ENCODE measurements at places on chromosomes 12 and 14.

GRCh38 chr12:52950553-52950952 lies 1.6 kb downstream of the KRT18 start:
- no peaks in the 10 kb centered on the region for H3K4me1 ChIP-seq
- DNase-seq, result no peak
- no peak overlapping the region for H3K27ac ChIP-seq
- H3K36me3 ChIP-seq, result no peaks in the 10 kb centered on the region
- H3K4me3 ChIP-seq, result no peak overlapping the region
- no peaks in the 10 kb centered on the region for H3K27me3 ChIP-seq

DNA sequence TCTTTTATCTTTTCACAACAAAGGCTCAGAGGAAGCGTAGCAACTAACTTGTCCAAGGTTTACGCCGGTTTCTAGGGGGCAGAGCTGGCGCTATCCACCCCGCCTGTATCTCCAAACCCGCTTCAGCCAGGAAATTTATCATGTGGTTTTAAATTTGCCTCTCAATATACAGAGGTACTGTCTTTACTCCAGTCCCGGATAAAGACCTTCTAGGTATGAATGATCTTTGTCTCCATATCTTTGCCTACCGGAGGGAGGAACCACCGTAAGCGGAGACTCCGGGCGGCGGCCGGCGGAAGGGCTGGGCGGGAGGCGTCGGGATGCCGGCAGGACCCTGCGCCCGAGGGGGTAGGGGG lies 693 bp upstream of the RIMKLB start:
- H3K27me3 ChIP-seq, result no peaks in the 10 kb centered on the region
- H3K27ac ChIP-seq, result peak overlapping the region; percentile 25
- no peaks in the 10 kb centered on the region for H3K36me3 ChIP-seq
- DNase-seq, result no peak
- H3K4me3 ChIP-seq, result peak overlapping the region; percentile 85

DNA sequence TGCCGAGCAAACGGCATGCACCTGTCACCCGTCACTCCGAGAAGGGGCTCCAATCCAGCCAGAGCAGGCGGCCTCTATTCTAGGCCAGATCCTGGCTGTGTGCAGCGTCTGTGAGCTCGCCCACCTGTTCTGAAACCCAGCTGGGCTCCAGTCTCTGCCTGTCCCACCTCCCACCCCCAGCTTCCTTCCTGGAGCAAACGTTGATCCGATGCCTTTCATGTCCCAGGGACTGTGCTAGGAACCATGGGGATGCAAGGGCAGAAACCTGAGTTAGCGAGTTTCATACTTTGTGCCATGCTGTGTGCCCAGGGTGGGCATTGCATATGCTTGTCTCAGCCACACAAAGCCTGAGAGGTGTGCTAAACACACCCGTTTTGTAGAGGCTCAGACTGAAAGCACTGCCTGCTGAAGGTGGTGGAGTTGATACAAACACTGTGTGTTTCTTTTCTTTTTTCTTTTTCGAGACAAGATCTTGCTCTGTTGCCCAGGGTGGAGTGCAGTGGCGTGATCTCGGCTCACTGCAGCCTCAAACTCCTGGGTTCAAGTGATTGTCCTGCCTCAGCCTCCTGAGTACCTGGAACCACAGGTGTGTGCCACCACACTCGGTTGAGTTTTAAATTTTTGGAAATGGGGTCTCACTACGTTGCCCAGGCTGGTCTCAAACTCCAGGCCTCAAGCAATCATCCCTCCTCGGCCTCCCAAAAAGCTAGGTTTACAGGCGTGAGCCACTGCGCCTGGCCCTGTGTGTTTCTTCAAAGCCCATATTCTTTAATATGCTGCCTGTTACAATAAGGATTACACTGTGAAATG lies 84.1 kb upstream of the MED13L start:
- H3K4me3 ChIP-seq, result no peak overlapping the region
- DNase-seq, result no peak
- H3K4me1 ChIP-seq, result peaks cover 32% of the 10 kb centered on the region
- H3K36me3 ChIP-seq, result no peaks in the 10 kb centered on the region

DNA sequence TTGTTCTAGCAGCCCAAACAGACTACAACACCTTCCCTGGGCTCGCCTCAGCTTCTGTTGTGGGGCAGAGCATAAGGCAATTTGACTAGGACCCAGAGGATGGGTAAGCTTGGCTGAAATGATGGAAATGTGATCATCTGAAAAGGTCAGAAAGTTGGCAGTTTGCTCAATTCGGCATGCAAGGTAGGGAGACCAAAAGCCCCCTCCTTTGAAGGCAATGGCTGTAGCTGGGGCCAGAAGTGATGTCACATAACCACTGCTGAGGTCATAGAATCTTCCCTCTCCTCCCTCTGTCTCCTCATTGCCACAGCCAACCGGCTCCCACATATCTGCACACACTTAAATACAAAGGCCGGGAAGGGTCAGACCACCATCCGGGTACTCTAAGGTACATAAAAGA lies at the start of gene TPPP2:
TPPP2 (plus strand) TSS at position 301 of the 400 bp plus-strand sequence. CDS start 365 bp downstream, outside the sequence.
- no peaks in the 10 kb centered on the region for H3K36me3 ChIP-seq
- no peak within 1 kb of the TSS for H3K4me3 ChIP-seq
- DNase-seq, result no peak
- peaks cover 14% of the 10 kb centered on the region for H3K27me3 ChIP-seq

DNA sequence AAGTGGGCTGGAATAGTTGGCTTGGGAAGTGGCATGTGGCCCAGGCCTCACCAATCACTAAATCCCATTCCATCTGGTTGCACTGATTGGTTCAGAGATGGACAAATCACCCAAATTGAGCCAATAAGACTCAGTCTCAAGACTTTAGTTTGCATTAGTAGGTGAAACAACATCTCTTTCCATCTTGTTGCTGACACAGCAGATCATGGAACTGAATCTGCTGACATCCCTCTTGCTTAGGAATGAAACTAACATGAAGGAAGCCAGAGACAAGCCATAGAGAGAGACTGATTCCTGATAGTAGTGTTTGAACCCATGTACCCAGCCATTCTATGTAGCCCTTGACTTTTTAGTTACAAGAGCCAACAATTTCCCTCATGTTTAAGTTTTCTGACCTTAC lies 307.0 kb downstream of the GLT1D1 start:
- H3K4me3 ChIP-seq, result no peak overlapping the region
- H3K27ac ChIP-seq, result no peak overlapping the region
- H3K4me1 ChIP-seq, result no peaks in the 10 kb centered on the region
- no peak for DNase-seq
- H3K27me3 ChIP-seq, result peaks cover 3% of the 10 kb centered on the region

DNA sequence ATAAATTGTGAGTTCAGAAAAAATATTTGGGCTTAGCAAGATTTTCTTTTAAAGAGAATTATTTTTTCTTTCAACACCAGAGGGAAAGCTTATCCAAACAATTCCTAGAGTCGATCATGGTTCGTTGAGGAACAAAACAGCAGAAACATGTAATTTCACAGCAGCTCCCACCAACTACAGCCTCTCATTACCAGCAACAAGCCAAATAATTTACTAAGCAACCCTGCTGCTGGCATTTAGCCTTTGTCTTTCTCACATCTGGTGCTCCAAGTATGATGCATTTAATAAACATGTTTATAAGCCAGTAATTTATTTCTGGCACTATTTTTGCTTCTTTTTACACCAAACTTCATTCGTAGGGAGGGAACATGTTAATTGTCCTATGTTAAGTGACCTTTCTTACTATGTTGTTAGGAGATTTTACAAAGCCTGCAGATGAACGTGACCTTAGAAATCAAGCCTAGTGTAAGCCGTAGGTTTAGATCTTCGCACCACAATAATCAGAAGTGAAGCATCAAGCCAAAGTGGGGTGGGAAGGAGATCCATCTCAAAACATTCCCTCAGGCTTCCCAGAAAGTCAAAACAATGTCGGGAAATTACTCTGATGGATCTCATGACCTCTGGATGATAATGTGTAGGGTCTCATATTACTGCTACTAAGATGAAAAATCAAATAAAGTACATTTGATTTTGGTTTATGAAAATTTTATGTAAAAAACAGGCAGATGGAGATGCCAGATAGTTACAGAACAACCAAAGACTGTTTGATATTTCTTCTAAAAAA lies 128.4 kb downstream of the RPAP3 start:
- H3K36me3 ChIP-seq, result no peaks in the 10 kb centered on the region
- no peaks in the 10 kb centered on the region for H3K4me1 ChIP-seq

DNA sequence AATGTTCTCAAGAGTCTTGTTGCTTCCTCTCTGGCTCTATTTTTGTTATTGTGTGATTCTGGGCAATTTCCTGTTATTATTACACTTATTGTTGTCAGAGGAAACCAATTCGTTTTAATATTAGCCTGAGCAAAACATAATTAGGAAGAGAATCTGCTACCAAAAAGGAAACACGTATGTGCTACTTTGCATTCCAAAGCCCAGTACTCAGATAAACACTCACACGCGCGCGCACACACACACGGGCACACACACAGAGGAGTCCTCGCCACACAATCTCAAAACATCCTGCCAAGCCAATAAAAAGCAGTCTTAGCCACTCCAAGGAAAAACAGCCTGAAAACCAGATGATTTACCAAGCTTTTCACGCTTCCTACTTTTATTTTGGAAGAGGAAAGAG lies 400.7 kb downstream of the NUAK1 start:
- H3K27me3 ChIP-seq, result peaks cover 5% of the 10 kb centered on the region
- H3K27ac ChIP-seq, result no peak overlapping the region
- H3K4me1 ChIP-seq, result peaks cover 11% of the 10 kb centered on the region
- no peaks in the 10 kb centered on the region for H3K36me3 ChIP-seq
- no peak overlapping the region for H3K4me3 ChIP-seq
- no peak for DNase-seq

GRCh38 chr12:42365486-42365885 lies 39.5 kb downstream of the PPHLN1 start:
- no peaks in the 10 kb centered on the region for H3K4me1 ChIP-seq
- DNase-seq, result no peak
- no peak overlapping the region for H3K4me3 ChIP-seq
- no peak overlapping the region for H3K27ac ChIP-seq
- H3K36me3 ChIP-seq, result peaks cover 2% of the 10 kb centered on the region

DNA sequence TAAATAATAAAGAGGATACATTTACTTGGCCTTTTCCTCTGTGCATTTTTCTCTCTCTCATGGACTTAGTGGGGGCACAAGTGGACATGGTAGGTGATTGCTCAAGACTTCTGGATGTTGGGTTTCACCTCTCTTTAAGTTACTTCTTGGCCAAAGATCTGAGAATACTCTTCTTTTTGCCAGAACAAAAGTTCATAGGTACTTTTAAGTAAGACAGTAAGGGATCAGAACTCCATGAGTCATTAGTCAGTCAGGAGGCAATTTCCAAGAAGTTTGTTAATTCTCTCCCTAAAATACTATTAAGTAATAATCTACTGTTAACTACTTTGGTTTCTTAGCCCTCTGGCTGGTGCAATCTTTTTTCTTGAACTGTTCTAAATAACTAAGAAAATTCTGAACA lies 84.2 kb downstream of the GRIP1 start:
- H3K27ac ChIP-seq, result no peak overlapping the region
- no peaks in the 10 kb centered on the region for H3K4me1 ChIP-seq
- no peak overlapping the region for H3K4me3 ChIP-seq
- no peaks in the 10 kb centered on the region for H3K36me3 ChIP-seq
- no peaks in the 10 kb centered on the region for H3K27me3 ChIP-seq

DNA sequence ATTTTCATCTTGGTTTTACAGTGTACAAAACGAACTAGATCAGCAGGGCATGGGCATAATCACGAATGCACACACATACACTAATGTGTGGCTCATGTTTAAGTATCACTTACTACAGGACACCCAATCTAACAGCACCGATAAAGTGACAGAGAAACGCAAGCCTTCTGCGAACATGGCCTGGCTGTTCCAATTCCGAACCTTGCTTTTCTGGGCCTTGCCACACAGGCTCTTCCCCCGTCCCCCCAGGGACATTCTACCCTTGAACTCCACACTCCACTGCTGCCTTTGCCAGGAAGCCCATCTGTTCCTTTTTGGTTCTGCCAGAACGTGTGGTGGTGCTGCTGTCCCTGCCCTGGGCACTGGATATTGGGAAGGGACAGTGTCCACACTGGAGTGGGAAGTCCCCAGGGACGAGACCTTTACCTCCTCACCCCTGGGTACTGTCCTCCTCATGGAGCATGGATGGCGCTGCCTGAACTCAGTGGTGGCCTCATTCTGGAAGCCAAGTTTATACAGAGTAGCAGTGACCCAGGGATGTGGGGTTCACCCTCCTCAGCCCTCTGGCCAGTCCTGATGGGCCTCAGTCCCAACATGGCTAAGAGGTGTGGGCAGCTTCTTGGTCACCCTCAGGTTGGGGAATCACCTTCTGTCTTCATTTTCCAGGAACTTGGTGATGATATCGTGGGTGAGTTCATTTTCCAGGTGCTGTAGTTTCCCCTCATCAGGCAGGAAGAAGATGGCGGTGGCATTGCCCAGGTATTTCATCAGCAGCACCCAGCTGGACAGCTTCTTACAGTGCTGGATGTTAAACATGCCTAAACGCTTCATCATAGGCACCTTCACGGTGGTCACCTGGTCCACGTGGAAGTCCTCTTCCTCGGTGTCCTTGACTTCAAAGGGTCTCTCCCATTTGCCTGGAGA lies 7.9 kb downstream of the SERPINA1 start:
- no peaks in the 10 kb centered on the region for H3K4me1 ChIP-seq
- DNase-seq, result no peak
- no peak overlapping the region for H3K27ac ChIP-seq

- H3K4me1 ChIP-seq, result no peaks in the 10 kb centered on the region
- H3K27me3 ChIP-seq, result no peaks in the 10 kb centered on the region
- DNase-seq, result no peak
- H3K27ac ChIP-seq, result no peak overlapping the region
Measured at GRCh38 chr12:92192360-92192759, 46.7 kb upstream of the BTG1 start.

- no peak overlapping the region for H3K27ac ChIP-seq
- H3K4me1 ChIP-seq, result peaks cover 3% of the 10 kb centered on the region
- no peak overlapping the region for H3K4me3 ChIP-seq
- no peak for DNase-seq
- H3K36me3 ChIP-seq, result no peaks in the 10 kb centered on the region
Measured at GRCh38 chr12:22415342-22416309, 81.1 kb upstream of the ST8SIA1 start.

GRCh38 chr12:123131879-123132402 lies 18.9 kb downstream of the PITPNM2 start:
- peaks cover 10% of the 10 kb centered on the region for H3K4me1 ChIP-seq
- H3K27me3 ChIP-seq, result no peaks in the 10 kb centered on the region
- H3K4me3 ChIP-seq, result no peak overlapping the region
- H3K27ac ChIP-seq, result peak overlapping the region; percentile 56

DNA sequence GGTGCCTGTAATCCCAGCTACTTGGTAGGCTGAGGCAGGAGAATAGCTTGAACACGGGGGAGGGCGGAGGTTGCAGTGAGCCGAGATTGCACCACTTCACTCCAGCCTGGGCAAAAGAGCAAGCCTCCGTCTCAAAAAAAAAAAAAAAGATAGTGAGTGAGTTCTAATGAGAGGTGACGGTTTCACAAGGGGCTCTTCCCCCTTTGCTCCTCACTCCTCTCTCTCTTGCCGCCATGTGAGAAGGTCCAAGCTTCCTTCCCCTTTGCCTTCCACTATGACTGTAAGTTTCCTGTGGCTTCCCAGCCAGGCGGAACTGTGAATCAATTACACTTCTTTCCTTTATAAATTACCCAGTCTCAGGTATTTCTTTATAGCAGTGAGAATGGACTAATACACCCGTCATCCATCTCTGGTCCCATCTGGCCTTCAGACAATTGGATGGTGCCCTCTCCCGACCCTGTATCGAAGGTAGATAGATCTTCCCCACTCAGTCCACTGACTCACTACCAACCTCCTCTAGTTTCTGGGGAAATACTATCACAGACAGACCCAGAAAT lies 27.0 kb upstream of the RCOR1 start:
- H3K36me3 ChIP-seq, result no peaks in the 10 kb centered on the region
- no peak overlapping the region for H3K4me3 ChIP-seq
- no peaks in the 10 kb centered on the region for H3K27me3 ChIP-seq
- peaks cover 16% of the 10 kb centered on the region for H3K4me1 ChIP-seq
- DNase-seq, result no peak
- no peak overlapping the region for H3K27ac ChIP-seq

- no peaks in the 10 kb centered on the region for H3K27me3 ChIP-seq
- no peak overlapping the region for H3K4me3 ChIP-seq
- no peaks in the 10 kb centered on the region for H3K36me3 ChIP-seq
- DNase-seq, result no peak
Measured at GRCh38 chr14:84806622-84807021, 723.3 kb upstream of the FLRT2 start.
